NB4 (cell line): ENCODE measurements at places on chromosomes 16 and 17.

DNA sequence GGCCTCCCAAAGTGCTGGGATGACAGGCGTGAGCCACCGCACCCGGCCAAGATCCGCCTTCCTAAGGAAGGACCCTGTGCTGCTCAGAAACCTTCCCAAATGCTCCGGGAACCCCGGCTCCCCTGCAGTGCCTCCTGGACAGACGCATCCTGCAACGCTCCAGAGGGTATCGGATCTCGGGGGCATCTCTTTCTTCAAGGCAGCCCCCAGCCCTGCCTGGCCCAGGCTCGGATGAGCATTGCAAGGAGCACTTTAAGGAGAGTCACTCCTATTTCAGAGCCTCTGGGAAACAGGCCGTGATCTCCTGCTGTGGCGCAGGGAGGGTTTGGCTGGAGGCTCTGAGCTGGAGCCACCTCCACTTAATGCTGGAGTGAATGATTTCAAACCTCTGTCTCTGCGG lies 17.2 kb upstream of the ABR start:
- DNase-seq: no peak

DNA sequence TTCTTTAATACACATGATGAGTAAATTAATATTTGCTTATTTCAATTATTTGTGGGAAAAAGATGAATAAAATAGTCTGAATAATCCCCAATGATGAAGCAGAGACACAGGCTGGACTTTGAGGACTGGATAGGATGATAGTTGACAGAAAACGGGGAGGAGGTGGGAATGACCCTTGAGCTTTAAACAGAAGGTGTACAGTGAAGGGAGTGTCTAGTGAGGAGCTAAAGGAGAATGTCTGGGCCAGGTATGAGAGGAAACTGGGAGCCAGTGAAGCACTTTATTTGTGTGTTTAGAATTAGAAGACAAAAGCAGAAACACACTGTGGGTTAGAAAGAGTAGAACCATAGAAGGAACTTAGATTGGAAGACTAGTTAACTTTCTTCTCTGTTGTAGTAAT lies 230.4 kb upstream of the CA10 start:
- no peak for DNase-seq

DNA sequence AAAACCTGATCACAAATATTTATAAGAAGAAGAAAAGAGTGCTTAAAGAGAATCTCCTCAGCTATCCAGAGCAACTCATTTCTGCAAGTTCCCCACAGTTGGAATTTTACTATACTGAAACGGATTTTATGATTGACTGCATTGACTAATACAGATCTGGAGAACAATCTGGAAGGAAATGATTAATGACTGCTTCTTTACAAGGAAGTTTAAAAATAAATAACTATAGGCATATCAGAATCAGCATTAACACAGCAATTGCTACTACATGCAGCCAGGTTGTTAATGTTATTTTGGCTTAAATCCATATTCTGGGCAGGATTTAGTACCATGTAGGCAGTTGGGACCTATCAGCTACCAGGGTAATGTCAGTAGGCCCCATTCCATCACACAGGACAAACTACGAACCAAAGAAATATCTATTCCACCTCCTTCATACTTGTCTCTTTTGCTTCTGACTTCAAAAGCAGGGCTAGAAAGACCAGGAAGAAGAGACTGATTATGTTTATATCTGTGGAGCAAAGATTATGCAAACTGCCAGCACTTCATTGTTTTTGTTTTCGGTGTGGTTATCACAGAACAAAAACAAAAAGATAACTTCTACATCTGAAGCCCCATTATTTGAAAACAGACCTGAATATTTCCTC lies 3.9 kb downstream of the SKAP1 start:
- DNase-seq: no peak

GRCh38 chr17:61410141-61411010 lies 10.7 kb downstream of the TBX2 start:
- DNase-seq: peak; percentile 73

DNA sequence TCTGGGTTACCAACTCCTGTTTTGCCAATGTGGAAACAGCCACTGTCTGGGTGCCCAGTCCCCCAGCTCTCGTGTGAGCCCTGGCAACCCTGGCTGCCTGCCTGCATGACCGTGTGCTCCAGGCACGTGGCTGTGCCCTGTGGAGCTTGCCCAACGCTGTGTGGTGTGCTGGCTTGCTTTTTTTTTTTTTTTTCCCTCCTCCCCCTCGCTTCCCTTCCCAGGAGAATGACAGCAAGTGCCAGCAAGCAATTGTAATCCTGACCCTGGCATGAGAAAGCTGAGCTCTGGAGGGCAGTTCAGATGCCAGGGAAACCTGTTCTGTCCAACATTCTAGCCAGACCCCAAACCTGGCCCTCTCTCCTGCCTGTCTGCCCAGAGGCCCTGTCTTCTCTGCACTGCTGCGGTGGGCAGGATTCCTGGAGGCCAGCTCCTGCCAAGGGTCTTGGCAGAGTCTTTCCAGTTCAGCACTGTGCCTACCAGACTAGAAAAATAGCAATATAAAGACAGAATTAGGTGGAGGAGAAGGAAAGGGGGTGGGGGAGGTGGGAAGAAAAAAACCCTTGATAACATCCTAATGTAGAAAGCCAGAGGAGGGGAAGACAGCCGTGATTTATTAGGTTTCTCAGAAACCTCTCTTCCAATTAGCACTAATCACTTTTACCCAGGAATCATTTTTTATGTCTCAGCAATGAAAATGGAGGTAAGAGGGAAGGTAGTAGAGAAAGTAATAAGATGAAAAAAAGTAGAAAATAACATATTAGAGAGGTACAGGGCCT lies 9.0 kb downstream of the HLF start:
- DNase-seq: no peak
